ENCODE measurements at places on chromosomes 7 and 10. TPM values are rescaled to one million over a fixed set of nuclear protein-coding genes. Genes with fewer than 3 reads are reported as not detected.

GRCh38 chr10:26509307-26509706, 71.2 kb downstream of the APBB1IP start:
- no peak for DNase-seq

DNA sequence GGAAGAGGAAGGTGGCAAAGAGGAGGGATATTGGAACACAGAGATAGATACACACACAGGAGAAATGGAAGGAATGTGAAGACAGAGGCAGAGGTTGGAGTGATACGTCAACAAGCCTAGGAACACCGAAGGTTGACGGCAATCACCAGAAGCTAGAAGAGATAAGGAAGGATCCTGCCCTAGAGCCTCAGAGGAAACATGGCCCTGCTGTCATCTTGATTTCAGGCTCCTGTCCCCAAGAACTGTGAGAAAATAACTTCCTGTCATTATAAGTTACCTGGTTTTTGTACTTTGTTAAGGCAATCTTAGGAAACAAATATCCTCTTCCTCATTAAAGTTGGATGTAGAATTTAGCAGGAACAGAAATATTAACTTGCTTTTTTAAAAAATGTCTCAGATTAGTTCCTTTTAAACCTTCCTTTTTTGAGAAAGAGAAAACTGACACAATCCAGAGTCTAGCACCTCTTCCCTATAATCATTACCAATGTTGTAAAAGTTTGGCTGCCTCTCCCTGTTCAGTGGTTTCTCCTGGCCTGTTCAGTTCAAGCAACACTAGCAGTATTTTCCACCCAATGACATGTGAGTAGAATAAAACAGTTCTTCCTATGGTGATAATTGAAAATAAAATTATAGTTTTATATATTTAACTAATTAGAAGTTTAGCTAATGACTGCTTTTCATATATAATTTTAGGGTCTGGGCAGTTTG, 28.8 kb upstream of the GNAI1 start:
- no peak for DNase-seq

DNA sequence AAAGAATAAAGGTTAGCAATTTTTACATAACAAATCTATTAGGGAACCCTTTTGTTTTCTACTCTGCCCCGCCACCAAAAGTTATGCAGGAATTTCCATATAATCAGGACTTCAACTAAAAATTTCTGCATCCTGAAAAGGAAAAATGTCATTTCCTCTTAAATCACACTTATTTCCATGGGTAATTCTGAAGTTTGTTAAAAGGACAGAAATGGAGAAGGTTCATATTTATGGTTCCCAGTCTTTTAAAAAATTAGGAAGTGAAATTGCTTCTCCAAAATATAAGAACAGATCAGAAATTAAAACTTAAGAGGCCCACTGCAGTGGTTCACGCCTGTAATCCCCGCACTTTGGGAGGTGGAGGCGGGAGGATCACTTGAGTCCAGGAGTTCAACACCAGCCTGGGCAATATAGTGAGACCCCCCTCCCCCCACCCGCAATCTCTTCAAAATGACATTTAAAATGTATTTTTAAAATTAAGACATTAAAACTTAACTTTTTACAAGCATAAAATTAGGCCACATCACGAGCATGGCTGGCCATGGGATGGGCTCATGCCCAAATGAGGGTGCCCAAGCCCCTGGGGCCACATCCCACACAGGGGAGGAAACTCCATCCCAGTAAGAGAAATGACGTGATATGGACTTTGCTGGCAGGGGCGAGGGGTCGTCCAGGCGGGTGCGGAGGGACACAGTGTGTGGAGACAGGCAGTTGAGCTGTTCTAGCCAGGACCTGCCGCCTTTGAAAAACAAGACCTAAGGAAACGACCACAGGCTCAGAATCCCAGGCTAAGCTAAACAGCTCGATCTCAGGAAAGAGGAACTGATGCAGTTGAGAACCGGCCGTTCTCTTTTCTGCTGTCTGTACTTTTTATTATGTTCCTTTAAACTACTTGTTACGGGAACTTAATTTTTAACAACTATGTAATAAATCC, 51.3 kb upstream of the NFE2L3 start:
- no peak for DNase-seq

Gene PWWP2B
- total RNA-seq: 17.3 TPM

Gene HMX2
- not detected for total RNA-seq

Gene UCMA
- total RNA-seq: not detected

Gene ANKRD2
- total RNA-seq: not detected

DNA sequence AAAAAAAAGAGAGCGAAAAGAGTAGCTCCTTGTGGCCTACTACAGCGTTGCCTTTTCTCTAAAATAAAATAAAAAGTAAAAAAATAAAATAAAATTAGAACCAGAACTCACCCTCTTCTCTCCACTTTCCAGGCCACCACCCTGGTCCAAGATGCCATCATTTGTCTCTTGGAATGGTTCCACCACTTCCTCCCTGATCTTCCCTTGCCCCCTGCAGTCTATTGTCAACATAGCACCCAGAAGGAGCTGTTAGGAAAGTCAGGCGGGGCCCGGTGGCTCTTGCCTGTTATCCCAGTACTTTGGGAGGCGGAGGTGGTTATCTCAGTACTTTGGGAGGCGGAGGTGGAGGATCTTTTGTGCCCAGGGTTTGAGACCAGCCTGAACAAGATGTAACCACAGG, 7.6 kb upstream of the GRID2IP start:
- no peak for DNase-seq

DNA sequence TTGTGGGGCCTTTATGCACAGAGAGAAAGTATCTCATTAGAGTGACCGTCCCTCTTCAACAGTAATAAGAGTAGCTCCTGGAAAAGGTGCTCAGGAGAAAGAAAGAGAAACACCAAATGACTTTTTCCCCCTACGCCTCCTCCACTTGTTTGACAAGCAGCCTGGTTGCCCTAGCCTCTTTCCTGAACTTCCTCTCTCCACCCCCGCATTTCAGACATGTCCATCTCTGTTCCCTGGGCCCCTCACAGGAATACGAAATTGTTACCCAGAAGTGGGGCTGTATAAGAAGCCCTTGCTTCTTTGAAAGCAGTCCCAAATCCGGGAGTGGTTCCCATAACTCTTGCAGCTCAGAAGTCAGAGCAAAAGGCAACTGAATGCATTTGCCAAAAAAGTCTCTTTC, 119.6 kb upstream of the ADO start:
- DNase-seq: no peak

Gene RADIL
- total RNA-seq: 3.4 TPM

GRCh38 chr10:4212111-4212630, 427.2 kb upstream of the KLF6 start:
- DNase-seq: no peak

Measured in glomerular endothelial cell (primary cell).